CD4-positive, alpha-beta T cell treated with Interleukin-12 subunit alpha and Interleukin-12 subunit beta, for 1 hour (primary cell): ENCODE measurements at places on chromosomes 16 and 17.

DNA sequence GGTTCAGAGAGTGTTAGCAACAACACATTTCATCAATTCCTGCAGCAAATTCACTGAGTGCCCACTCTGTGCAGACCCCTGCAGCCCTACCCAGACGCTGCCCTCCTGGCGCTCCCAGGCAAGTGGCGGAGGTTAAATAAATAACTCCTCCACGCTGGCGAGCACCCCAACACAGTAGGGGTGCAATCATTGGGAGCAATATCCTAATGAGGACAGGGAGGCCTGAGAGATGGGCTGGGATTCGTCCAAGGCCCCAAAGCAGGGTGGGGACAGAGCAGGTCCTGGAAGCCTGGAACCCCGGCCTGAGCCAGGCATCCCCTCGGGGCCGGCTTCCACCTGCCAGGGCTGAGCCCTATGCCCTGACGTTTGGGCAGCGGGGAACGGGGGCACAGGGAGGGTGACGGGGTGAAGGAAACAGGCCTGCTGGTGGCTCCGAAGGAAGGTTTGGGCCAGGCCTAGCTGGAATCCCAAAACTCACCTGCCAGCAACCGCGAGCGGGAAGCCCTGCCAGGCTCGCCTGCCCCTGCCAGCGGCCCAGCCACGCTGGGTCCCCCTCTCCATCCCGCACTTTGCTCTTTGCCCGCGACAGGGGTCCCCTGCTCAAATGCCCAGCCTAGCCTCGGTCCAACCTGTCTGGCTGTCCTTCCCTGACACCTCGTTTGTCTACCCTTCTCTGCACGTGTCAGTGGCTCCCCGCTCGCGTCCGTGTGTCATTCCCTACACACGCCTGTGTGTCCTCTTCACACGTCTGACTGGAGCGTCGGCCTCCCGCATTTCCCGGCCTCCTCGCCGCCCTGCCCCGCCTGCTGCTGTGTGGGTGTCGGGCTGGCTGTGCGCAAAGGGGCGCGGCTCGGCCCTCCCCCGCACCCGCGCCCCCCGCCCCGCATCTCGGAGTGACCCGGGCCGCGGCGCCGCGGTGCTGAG lies 721 bp upstream of the BEAN1 start:
- no peak for DNase-seq

DNA sequence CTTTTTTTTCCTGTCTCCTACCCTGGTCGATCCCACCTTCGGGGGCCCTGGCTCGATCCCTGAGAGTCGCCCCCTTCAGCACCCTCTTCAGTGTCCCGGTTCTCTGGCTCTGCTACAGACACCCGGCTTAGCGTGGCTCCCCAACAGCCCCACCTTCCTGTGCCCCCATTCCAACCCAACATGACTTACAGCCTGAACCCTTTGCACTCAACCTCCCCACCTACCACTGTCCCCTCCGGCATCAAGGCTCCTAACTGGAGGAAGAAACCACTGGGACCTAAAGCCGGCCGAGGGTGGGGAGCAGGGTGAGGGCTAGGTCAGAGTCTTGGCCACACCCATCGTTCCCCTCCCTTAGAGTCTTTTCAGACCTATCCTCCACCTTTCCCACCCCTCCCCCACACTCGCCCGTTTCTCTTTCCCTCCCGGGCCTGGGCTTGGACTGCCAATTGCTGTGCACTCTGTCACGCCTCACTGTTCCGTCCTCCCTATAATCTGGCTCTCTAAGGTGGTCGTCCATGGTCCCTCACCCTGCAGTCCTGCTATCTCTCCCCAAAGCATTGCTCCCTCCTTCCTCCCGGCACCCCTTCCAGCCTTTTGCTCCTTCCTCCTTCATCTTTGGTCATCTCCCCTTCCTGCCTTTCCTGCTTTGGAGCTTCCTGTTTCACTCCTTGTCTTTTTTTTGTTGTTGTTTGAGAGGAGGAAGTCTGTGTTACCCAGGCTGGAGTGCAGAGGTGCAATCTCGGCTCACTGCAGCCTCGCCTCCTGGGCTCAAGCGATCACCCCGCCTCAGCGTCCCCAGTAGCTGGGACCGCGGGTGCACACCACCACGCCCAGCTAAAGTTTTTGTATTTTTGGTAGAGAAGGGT lies 890 bp upstream of the CLDN7 start:
- no peak for DNase-seq

DNA sequence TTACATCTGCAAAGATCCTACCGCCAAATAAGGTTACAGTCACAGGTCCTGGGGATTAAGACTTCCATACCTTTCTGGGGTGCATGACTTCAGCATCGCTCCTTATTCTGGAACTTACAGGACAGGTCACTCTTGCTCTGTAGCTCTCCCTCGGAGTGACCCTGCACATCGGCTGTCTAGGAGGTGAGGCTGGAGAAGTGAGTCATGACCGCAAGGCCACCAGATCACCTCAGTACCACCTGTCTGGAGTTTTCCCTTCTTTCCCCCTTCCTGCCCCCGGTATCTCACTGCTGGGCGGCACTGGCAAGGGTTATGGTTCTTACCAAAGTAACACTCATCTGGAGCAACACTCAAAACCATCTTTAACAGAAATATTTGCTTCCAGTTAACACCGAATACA lies 374.8 kb downstream of the SLC39A11 start:
- DNase-seq: no peak

DNA sequence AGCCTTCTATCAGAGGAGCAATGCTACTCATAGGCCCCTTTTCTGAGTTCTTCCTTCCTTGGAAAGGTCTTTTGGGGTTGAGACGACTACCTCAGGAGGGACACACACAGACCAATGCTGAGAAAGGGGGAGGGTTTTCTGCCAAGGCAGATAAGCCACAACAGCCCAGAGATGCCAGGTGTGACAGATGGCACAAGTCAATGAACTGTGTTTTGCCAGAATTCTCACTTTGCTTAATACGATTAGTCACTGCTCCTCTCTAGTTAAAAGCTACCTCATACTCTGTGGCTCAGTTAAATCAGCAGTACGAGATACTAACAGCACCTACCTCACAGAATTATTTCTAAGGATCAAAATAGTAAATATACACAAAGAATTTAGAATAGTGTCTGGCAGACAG lies 8.0 kb downstream of the BRD7 start:
- no peak for DNase-seq

GRCh38 chr16:81497690-81498089 lies 53.1 kb downstream of the CMIP start:
- peak; percentile 26 for DNase-seq

- DNase-seq: no peak
Observed at GRCh38 chr17:6471531-6472465, 27.5 kb downstream of the PIMREG start.

GRCh38 chr17:64219571-64219970 lies 43.5 kb downstream of the TEX2 start:
- no peak for DNase-seq

GRCh38 chr16:89052890-89053724 lies 40.5 kb upstream of the ACSF3 start:
- peak; percentile 20 for DNase-seq

- no peak for DNase-seq
Observed at GRCh38 chr16:73408311-73408710, 360.4 kb upstream of the ZFHX3 start.

- no peak for DNase-seq
Observed at GRCh38 chr17:77569846-77570564, 388.5 kb upstream of the TNRC6C start.

GRCh38 chr17:55351226-55351625 lies 70.4 kb downstream of the MMD start:
- no peak for DNase-seq

DNA sequence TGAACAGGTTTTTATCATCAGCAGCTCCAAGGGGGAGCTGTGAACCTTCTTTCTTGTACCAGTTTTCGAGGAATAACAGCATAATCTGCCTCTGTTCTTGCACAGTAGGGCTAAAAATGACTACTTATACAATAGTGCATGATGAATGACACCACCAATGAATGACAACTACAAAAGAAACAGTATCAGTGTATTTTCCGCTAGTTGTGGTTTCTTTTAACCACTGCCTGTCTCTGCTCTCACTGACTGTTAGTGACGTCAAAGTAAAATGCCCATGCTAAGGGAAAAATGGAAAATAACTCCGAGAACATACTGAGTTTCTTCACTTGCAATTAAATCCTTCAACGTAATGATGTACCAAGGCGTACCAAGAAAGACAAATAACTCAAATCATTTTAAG lies 294.9 kb downstream of the MAP2K6 start:
- DNase-seq: no peak

- peak; percentile 62 for DNase-seq
Observed at GRCh38 chr16:17448640-17449638, 21.8 kb downstream of the XYLT1 start.

- no peak for DNase-seq
Observed at GRCh38 chr16:65195998-65196397, 74.1 kb upstream of the CDH11 start.

DNA sequence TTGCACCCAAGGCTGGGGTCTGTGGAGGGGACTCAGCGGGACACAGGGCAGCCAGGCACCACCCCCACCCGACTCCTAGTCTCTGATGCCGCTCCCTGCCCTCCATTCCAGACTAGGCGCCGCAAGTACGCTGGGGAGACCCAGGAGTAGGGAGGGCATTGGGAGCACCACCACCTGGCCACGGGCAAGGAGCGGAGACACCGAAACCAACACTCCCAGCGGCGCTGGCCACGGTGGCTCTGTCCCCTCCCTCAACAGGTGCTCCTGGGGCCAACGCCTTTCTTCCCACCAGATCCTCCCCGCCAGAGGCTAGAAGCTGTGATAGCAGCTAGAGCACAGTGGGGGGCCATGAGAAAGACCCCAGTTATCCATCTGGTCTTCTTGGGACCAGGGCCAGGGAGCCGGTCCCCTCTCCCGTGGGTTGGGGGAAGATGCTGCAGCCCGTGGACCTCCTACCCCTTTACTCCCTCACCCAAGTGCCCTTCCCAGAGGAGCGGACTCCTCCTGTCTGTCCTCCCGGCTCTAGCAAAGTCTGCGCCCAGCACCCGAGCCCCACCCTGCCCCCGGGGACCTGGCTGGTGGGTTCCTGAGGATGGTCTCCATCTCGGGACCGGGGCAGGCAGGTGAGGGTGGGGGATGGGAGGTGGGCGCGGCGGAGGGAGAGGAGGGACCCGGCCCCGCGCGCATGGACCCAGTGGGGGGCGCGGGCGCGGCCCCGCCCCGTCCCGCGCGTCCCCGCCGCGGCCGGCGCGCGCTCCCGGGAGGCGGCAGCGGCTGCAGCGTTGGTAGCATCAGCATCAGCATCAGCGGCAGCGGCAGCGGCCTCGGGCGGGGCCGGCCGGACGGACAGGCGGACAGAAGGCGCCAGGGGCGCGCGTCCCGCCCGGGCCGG lies at the start of gene SYNGR3:
TSS of gene SYNGR3 (plus strand) at position 762 of the 892 bp plus-strand sequence. CDS start 133 bp downstream, outside the sequence.
- DNase-seq: no peak

- no peak for DNase-seq
Observed at GRCh38 chr16:11264155-11264832, 4.8 kb downstream of the TNP2 start.

DNA sequence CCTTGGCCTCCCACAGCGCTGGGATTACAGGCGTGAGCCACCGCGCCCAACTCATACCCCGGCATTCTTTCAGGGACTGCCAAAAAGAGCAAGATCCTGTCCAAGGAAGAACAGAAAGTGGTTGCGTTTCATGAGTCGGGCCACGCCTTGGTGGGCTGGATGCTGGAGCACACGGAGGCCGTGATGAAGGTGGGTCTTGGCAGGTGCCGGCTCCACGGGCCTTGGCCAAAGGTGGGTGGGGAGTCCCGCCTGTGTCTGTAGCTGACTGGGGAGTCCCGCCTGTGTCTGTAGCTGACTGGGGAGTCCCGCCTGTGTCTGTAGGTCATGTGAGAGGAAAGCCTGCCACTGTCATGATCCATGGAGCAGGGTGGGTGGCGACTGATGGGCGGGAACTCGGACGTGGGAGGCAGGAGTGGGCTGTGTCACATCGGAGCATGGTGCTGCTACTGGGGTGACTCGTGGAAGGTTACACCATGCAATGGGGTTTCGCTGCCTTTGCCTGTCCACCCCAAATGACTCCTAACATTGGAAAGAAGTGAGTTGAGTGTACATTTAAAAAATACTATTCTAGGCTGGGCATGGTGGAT lies 10.0 kb upstream of the RPL13 start:
- DNase-seq: no peak

- no peak for DNase-seq
Observed at GRCh38 chr17:73112246-73112645, 19.8 kb upstream of the SLC39A11 start.

DNA sequence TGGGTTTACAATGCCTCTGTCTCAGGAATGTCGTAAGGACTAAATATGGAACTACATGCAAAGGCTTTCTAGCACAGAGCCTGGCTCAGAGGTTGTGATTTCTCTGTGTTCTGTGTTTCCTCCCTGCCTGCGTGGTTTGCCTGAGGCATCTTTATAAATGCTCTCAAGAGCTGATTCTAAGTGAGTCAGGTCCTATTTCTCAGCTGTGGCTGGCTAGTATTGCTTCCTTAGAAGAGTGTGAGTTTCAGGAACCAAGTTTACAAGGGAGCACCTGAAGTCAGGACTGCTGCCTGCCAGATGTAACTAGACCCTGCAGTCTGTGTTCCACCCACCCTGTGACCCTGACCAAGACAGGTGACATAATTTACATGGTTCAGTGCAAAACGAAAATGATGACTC lies 8.0 kb upstream of the CCL1 start:
- no peak for DNase-seq

DNA sequence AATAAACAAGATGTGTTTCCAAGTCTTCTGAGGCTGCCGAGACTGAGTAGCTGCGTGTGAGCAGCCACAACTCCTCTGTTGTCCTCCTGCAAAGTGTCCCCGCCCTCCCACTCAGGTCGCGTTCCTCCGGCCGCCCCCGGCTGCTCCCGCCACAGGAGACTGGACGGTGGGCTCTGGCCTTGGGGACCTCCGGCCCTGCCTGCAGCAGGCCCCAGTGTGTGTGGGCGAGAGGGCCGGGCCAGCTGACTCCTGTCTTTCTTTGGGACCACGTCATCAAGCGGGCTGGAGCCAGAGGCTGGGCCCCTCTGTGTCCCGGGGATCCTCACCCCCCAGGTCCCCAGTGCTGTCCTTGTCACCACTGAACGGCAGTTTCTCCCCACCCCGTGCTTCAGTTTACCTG lies 175.3 kb downstream of the NPIPB11 start:
- no peak for DNase-seq

DNA sequence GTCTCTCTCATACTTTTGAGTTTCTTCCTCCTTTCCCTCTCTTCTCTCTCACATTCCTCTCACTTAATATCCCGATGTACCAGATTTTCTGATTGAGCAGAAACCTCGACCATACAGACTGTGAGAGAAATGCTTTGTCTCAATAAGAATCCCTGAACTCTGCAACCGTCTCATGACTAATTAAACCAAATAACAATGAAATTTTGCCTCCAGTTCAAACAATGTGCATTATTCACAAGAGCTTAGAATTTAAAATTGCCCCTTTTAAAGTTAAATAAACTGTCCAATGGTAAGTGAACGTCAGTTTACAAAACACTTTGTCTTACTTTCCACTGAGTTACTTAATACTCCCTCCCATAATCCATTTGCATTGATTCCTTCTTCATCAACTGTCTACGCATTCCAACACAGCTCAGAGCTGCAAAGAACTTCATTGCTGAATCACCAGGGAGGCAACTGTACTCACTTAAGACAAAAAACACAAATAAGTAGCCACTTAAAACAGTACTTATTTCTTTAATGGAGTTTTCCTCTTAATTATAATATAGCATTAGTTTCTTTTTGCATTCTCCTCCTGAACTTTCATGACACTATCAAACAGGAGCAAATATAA lies 4.9 kb downstream of the CDH11 start:
- no peak for DNase-seq
